ENCODE measurements at places on chromosomes 5 and 9.
A peak's percentile ranks its signal among the peaks of the same experiment; 100 is the strongest.

- DNase-seq: no peak
Observed at GRCh38 chr5:159663986-159664385, 252.3 kb upstream of the ADRA1B start.

- DNase-seq: no peak
Observed at GRCh38 chr5:38297830-38298608, 39.7 kb downstream of the EGFLAM start.

- peak; percentile 17 for DNase-seq
Observed at GRCh38 chr9:128412120-128412790, 8.4 kb upstream of the CERCAM start.

DNA sequence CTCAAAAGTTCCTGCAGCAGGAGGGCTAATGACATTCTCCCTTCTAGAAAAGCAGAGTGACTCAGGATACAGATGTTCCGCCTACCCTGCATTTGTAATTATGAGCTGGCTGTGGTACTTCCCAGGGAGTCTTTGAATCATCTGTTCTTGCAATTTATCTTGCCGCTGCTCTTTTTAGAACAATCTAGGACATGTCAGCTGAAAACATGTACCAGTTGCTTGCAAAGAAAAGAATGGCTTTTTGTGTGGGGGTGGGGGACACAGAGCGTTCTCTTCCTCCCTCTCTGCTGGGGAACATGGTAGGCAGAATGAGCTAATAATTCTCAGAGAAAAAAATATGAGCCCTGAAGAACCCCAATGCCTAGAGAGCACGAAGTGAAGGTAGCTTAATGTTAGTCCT, 51.7 kb upstream of the TUT7 start:
- no peak for DNase-seq

DNA sequence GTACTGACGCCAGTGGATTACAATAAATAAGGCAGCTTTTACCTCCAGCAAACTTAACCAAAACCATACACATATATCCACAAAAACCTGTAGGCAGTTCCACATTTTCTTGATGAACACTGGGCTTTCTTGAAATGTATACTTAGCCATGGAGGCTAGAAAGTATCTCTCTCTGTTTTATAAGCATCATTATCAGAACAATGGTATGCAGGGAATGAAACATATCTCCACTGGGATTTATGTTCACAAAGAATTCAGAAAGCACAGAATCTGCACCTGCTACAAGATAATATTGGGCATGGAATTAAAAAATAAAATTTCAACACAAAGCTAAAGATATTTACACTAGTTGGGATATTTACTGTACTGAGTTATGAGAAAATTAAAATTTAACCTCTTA, 126.1 kb upstream of the RASA1 start:
- DNase-seq: no peak

- no peak for DNase-seq
Observed at GRCh38 chr5:93381057-93381456, 200.0 kb downstream of the NR2F1-AS1 start.

DNA sequence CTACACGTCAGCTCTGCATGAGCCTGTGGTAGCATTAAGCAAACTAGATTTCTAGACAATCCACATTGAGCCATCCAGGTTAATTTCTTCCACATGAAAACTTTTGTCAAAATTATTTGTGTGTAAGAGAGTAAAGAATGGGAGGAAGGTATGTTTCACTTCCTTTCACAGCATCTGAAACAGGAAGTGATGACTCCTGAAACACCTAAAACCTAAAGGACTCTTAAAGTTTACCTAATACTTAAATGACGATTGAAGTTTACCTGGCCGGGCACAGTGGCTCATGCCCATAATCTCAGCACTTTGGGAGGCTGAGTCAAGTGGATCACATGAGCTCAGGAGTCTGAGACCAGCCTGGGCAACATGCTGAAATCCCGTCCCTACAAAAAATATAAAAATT, 223.8 kb downstream of the CEMIP2 start:
- DNase-seq: peak; percentile 10

DNA sequence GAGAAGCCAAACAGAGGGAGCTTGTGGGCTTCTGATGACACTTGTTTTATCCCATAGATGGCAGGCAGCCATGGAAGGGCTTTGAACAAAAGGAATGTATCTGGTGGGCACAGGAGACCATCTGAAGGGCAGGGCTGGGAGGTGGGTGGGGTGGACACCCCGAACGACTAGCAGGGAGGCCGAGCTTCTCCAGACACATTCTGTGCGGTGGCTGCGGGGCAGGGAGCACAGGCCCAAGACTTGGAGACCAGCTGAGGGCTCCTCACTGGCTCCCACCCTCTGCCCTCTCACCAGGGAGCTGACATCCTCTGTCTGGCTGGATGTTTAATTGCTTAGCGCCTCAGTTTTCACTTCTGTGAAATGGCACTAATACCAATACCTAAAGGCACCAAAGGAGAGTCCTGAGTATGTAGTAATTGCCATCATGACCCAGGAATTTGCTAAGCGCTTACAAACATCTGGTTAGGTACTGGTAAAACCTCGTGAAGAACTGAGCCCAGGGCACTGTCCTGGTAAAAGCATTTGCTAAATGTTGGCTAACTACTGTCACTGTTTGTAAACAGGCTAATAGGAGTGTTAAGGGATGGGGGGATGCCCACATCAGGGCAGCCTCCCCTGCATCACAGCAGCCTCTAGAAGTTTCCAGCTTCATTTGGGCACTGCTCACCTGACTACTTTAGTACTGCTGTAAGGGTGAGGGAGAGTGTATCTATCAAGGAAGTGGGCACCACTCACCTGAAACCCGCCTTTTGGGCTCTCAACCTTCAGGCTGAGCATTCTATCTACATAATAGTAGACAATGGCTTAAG, 2.1 kb upstream of the PHF2 start:
- DNase-seq: no peak

DNA sequence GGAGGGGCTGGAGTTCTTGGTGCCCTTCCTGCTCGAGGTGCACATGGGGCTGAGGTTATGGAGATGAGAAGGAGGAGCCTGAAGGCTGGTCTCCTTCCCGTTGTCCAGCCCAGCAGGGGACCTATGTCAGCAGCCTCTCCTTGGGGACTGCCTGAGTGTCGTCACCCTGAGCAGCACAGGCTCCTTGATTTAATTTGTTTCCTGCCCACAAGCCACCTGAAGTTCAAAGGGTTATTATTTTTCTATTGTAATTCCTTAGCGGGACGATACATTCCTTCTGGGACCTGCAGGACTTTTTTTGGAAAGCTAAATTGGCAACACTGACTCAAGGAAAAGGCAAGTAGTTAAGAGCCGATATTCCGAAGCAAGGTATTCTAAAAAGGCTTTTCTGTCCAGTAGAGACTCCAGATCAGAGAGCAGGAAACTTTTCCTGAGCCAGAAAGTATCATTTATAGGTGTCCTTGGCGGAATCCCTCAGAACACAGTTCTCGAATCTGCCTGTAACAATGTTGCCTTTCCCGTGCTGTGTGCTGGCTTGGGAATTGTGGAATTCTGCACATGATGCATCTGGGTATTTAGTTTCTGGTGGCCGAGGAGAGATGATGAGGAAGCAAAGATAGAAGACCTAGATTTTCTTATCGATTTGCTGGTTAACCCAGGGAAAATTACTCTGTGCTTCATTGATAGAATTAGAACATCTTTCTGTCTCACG, 55.4 kb downstream of the ARHGAP26 start:
- DNase-seq: no peak

- no peak for DNase-seq
Observed at GRCh38 chr5:31963358-31964006, 210.6 kb downstream of the GOLPH3 start.

DNA sequence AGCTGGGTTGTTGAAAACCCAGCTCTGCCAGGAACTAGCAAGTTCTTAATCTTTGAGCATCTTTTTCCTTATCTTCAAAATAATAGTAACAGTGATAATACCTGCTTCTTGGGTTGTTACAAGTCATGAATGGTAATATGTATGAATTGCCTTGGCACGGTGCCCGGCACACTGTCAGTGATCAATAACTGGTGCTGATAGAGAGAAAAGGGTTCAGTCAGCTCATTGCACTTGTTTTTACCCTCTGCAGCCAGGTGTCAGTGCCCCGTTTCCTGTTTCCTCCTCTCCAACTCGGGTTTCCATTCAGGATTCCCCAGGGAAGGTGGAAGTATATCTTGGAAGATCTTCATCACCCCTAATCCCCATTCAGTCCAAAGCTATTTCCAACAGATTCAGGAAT, 15.8 kb upstream of the NIPAL4 start:
- no peak for DNase-seq

GRCh38 chr5:16992006-16992405, 55.9 kb upstream of the MYO10 start:
- no peak for DNase-seq

DNA sequence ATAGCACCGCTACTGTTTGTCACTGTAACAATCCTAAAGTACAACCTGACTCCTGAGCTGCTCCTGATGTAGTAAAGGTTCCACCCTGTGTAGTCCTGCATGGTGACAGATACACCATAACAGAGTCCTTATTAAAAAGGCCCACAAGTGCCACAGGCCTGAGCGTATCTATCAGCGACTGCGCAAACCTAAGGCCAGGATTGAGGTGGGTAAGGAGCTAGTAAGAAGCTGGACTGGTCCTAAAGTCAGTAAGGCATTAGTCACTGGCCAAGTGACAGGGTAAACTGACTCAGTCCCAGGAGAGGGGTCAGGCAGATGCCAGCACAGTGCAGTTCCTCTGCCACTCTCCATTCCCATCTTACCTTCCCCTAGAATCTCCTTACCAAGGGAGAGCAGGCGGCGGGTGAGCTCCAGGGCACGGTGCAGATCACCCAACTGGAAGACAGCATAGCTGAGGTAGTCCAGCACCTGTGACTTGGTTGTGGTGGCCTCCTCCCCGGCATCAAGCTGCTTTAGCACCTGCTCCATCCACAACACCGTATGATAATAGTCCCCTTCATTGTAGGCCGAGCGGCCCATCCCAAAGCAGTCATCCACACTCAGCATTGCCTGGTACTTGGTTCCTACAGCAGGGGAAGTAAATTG, 17.6 kb downstream of the P4HA2 start:
- DNase-seq: no peak

- DNase-seq: no peak
Observed at GRCh38 chr9:98607152-98607551, 101.6 kb downstream of the GABBR2 start.

DNA sequence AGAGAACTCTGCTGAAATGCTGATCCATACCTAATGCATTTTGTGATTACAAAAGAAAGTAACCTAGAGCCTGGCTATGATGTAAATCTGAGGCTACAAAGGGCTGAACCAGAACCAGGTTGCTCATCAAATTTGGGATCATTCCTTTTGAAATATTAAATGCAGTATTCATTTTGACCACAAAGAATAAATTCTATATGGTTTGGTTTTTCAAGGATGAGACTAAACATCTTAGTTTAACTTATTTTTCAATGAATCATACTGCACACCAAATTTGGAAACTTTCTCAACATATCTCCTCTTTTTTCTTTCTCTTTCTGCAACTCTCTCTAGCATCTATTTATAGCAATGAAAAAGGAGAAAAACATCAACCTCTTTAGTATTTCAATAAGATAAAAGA, 46.5 kb downstream of the CEMIP2 start:
- DNase-seq: no peak

DNA sequence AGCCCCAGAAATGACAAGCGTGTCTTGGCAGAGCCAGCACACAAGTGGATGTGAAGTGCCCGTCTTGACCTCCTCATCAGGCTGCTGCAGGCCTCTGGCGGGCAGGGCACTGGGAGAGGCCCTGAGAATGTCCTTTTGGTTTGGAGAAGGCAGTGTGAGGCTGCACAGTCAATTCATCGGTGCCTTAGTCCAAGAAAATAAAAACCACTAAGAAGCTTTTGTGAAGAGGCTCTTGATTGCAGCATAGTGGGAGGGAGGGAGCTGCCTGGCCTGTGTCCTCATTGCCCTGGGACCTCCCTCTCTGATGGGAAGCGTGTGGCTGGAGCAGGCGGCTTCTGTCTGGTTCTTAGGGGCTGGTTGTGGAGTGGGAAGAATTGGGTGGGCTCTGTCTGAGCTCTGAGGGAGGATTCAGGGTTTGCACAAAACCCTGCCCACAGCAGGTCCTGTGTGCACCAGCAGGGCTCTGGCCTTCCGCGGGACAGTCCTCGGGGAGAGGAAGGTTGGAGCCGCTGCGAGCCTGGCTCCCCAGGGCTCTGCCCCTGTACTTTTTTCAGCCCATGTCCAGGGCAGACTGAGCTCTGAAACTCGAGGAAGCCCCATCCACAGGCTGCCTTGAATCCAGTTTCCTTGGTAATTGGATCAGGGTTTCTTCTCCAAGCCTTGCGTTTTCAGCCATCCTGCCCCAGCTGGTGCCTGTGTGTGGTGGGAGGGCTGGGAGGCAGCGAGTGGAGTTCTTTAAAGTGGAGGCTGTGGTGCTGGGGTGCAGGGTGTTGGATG, 1.1 kb downstream of the HRCT1 start:
- no peak for DNase-seq

DNA sequence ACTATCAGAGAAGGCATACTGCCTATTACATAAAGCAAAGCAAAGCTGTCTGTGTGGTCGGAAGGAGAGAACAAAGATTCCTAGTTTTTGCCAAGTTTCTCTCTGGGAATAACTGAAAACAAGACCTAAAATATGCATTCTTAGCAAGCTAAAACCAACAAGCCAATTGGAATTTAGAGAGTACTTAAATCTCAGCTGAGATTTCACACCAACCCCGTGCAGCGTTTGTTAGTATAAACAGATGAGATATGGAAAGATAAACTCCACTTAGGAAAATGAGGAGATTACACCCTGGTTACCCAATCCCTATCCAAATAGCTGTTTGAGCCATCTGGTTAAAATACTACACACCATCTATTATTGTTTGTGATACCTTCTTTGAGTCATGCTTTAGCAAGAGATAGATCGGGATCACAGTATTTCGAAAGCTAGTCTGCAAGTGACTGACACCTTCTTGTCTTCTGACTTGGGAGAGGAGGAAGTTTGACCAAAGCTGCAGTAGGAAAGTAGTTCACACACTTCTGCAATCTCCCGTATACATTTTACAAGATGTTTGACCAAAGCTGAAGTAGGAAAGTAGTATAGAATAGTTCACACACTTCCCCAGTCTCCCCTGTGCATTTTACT, 18.2 kb downstream of the FAF2 start:
- DNase-seq: no peak

DNA sequence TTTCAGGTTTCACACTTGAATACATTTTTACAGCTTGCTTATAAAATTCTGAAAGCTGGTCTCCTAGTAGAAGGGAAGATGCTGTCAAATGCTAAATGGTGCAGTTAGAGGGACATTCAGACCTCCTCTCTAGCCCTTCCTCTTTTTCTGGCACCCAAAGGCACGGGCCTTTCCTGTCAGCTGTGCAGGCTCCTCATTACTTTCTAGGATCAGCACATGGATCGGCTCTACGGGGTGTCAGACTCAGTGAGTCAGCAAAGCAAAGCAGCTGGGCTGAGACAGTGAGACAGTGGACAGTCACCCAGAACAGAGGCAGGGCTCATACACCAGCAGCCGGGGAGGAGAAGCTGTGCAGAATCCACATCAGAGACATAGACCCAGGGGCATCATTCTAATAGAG, 80.0 kb upstream of the TNC start:
- no peak for DNase-seq

- DNase-seq: no peak
Observed at GRCh38 chr5:80255431-80255810, 427 bp downstream of the SERINC5 start.

DNA sequence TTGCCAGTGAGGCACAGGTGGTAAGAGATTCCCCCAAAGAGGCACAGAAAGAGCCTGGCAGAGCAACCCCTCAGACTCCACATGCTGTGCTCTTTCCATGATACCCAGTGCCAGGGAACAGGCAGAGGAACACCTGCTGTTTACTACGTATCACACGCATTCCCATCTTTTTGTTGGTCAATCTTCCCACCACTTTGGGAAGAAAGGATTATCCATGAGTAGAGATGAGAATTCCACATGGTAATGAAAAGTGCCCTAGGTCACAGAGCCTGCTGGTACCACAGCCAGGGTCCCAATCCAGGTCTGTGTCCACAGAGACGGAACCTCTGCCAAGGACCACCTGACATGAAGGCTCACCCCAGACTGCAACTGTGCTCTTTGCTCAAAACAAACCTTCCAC, 86.6 kb downstream of the LHFPL2 start:
- DNase-seq: no peak
